Activated CD8-positive, alpha-beta memory T cell treated with anti-CD3 and anti-CD28 coated beads for 1 hour (primary cell): ENCODE measurements at places on chromosomes 1 and 21.
A peak's percentile ranks its signal among the peaks of the same experiment; 100 is the strongest.

GRCh38 chr1:161492827-161493226 is 12.4 kb upstream of the FCGR2A start:
- no peak for DNase-seq

DNA sequence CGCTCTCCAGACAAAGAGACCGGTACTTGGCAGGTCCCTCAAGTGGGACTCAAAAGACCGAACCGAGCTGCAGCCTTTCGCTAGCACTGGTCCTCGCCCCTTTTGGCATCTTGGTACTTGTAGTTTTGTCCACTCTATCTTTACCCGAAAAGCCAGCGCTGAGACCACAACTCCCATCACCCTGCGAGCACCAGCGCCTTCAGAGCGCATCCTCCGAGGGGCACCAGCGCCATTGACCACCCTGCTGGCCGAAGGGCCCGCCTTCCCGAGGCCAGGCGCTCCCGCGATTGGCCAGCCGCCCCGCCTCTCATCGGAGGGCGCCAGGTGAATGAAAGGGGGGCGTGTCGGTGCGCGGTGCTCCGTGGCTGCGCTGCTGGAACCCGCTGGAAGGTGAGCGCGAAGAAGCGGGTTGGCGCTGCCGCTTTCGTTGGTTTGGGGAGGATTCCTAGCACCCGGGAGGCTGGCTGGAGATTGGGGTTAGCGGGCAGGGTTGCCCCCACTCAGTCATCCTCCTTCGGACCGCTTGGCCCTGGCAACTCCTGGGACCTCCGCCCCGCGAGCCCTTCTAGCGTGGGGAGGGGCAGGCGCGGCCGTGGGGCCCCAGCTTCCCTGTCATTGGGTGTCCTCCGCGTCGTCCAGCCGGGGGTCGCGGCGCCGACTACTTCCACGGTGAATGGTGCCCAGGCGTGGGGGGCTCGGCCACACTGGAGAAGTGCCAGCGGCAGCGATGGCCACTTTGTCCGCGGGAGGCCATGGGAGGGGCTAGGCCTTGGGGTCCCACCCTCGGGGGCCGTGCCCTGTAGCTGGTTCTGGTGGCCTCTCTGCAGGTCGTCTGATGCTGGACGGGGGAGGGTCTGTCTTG is at the start of gene ZBTB8B:
Gene ZBTB8B (plus strand): TSS at position 357 of the 862 bp plus-strand sequence. CDS start 5,553 bp downstream, outside the sequence.
- no peak for DNase-seq

GRCh38 chr1:78869136-78869535 is 137.4 kb downstream of the ADGRL4 start:
- DNase-seq = no peak

GRCh38 chr1:100720101-100720500 is 559 bp downstream of the VCAM1 start:
- DNase-seq = no peak

GRCh38 chr1:109609881-109610280 is 9.5 kb downstream of the GNAT2 start:
- DNase-seq = no peak

GRCh38 chr21:14270631-14271030 is 54.7 kb downstream of the RBM11 start:
- DNase-seq = no peak

GRCh38 chr21:46205166-46205565 is 20.9 kb upstream of the SPATC1L start:
- DNase-seq = no peak

DNA sequence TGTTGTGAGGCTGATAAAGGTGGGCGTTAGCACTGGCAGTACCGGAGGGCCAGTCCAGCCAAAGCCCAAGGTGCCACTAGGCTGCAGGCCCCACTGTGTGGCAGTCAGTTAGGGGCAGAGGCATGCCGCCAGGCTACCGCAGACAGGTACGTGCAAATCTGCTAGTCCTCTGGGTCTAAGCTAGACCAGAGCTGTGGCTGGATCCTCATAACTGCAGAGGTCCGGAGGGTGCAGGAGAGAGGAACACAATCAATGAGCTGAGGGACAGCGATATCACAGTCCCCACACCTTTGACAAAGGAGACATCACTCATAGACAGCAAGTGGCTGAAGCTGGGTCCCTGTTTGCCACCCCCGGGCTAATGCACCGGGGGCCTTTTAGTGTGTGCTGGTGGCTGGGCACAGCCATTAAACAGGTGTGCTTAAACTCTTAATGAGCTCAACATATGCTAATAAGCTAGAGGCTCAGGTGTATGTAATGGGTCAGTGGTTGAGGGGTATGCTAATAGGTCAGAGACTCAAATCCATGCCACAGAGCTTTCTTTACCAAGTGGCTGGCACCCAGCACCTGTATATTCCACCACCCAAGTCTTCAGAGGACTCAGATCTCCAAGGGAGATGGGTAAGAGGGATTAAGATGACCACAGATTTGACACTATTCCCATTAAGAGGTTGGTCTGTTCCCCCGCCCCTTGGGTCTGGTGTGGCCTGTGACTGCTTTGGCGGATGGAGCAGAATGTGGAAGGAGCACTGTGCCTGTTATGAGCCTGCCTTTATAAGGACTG is 82.0 kb downstream of the GLIS1 start:
- DNase-seq = no peak

- no peak for DNase-seq
Measured at GRCh38 chr1:198528364-198528763, 12.1 kb downstream of the ATP6V1G3 start.

DNA sequence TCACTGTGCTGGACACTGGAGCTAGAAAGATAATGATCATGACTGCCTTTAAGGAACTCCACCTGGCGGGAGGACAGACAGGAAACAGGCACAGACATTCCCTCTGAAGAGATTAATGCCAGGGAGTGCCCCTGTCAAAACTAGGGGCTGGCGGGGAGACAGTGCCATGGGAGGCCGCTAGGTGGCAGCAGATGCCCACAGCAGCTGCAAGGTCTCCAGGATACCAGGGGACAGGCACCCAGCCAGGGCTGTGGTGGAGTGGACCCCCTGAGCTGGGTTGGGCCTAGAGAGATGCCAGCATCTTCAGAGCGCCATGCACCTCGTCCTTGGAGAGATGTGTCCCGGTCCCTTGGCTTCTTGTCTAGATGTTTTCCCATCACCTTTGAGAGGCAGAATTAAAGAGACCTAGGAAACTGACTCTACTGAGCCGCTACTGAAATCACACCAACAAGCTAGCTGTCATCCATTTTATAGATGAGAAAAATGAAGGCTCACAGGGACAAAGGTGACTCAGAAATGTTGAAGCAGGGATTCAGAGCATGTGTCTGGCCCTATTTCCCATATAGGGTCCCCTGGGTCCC is 3.6 kb downstream of the REN start:
- DNase-seq = peak; percentile 38

DNA sequence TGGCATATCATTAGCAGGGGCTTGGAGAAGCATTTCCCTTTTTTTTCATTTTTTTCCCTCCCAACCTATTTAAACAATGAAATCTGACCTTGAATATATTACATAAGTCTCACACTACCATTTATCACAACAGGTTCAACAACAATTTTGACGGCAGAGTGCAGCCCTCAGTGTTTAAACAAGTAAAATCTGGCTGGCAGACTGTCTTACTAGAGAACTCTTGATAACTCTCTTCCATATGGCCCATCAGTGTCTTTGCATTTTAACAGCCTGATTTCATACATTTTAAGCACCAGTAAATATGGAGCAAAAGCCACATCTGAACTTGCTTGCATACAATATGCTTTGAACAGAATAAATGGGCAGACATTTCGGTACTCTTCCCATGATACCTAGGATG is 213.0 kb downstream of the KCTD3 start:
- DNase-seq = no peak

- no peak for DNase-seq
Measured at GRCh38 chr1:174497478-174497877, 49.7 kb downstream of the GPR52 start.

DNA sequence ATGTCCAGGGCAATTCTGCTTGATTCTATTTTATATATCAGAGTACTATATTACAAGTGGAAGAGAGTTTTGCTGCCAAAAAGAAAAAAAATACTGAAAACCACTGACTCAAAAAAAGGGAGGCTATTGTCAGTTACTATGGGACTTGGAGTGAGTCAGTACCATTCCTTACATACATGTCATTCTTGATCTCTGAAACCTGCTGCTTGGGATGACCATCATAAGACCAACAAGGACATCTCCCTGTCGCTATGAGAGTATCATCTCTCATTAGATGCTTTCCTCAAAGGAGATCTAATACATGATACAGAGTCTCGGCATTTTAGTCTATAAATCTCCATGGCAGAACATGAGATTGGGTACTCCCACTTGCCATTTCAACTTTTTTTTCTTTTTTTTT is 11.8 kb upstream of the INPP5B start:
- no peak for DNase-seq

DNA sequence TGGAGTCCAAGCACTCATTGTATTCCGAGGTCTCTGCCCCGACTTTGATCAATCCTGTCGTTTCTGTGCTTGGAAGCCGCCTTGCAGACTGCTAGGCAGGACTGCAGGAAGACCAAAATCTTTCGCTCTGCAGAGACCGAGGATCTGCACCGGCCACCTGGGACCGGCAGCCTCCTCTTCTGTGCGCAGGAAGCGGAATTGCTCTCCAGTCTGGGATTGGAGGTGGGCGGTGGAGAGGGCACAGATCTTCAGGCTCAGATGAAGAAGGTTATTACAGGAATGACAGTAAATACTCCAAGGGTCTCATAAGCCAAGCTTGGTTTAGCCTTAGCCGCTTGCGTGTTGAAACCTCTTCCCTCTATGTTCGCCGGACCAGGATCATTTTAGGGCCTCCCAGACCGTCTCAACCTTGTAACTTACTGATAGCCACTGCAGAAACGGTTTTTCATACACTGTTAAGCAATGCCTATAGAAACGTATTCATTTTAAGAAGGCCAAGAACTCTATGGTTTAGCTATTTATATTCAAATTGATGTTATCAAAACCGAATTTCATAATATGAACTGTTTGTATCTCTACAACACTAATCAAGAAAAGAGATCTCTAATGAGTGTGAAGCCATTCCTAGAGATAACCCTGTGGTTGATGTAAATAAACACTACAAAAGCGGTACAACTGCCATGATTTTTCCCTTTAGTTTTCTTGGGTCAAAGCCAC is 1.1 kb downstream of the MIA3 start:
- DNase-seq = no peak

GRCh38 chr1:167640051-167640450 is 10.0 kb downstream of the RCSD1 start:
- DNase-seq = no peak

DNA sequence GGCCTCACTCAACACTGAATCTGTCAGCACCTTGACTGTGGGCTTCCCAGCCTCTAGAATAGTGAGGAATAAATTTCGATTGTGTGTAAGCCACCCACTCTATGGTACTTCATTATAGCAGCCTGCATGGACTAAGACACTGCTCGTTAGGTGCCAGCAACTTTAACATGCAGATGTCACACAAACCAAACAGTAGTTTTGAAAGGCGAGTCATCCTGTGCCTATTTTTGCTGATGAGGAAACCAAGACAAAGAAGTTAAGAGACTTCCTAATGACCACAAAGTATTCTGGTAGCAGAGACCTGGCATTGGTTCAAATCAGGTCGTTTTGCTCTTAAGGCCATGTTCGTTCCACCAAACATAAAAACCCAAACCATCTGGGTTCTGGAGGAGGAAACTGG is 42.9 kb downstream of the BATF3 start:
- no peak for DNase-seq

GRCh38 chr1:200710166-200710565 is 28.5 kb upstream of the CAMSAP2 start:
- DNase-seq = no peak

- DNase-seq = no peak
Measured at GRCh38 chr1:199038156-199038555, 399.3 kb downstream of the PTPRC start.

- no peak for DNase-seq
Measured at GRCh38 chr1:17948594-17948993, 159.0 kb upstream of the IGSF21 start.

GRCh38 chr1:35863881-35864625 is 19.0 kb upstream of the AGO1 start:
- no peak for DNase-seq

DNA sequence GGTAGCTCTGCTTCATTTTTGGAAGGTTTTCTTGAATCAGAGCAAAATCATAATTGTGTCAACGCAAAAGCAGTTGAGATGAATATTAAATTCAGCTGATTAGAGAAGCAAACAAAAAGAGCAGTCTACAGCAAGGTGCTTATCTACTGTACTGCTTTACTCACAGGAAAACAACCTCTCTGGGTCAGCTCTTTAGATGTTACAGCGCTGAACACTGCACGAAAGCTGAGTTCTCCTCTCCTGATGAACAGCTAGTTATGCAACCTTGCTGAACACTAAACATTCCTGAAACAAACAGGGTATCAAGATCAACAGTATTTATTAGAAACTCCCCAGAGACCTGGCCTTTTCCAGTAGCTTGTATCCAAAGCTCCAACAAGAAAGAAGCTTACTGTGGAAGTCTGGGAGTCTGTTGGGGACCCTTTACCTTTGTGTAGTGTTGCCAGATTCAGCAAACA is 41.3 kb downstream of the TBCE start:
- no peak for DNase-seq

DNA sequence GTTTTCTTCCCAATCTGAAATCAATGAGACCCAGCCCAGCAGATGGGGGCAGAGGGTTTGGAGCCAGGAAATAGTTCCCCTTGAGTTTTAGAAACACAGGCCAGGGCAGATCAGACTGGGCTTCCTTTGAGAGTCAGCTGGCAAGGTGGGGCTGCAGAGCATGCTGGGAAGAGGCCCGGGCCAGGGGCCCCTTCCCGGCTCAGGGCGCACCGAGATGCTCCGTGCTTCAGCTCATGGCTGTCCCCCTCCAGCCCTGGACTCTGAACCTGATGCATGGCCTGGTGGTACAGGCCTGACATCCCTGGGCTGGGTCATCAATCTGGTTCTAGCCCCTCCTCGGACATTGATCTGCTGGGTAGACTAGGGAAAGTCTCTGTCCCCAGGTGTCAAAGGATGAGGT is 65.1 kb upstream of the RUNX3 start:
- no peak for DNase-seq

DNA sequence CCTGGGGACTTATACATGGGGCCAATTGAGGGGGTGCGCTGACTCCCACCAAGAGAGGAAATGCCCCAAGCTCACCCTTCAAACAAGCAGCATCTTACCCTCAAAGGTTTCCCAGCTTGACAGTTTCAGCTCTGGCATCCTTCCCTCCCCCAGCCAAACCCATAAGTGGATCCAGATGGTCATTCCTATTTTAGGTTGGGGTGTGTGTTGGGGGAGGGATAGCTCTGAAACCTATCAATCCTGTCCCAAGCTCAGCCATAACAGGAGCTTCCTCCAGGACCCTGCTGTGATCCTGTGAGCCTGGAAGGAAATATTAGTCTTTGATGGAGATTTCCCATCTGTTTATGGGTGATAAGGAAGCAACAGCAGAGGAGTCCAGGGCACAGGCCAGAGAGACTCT is 3.4 kb upstream of the TMEM222 start:
- DNase-seq = no peak

- no peak for DNase-seq
Measured at GRCh38 chr1:169318536-169319244, 48.9 kb downstream of the NME7 start.
